Hematopoietic multipotent progenitor cell treated with erythropoietin and hydrocortisone succinate and interleukin-3 and kit ligand, for 4 days (in vitro differentiated cells): ENCODE measurements at places on chromosomes 11 and 22.

DNA sequence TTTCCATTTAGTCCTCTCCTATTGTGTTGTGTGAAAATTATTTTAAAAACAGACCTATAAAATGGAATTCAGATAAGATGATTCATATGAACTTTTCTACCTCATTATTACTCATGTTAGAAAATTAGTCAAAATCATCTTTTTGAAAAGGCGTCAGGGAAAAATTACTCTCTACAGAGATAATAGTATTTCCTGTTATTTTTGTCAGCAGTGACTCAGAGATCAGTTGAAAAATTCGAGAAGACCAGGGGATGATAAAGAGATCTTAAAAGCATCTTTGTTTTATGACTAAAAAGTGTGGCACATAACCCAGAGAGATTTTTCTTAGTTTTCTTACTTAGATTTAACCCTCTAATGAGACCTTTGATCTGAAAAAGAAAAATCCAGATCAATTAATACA, 157.9 kb upstream of the CARD18 start:
- no peak for DNase-seq

DNA sequence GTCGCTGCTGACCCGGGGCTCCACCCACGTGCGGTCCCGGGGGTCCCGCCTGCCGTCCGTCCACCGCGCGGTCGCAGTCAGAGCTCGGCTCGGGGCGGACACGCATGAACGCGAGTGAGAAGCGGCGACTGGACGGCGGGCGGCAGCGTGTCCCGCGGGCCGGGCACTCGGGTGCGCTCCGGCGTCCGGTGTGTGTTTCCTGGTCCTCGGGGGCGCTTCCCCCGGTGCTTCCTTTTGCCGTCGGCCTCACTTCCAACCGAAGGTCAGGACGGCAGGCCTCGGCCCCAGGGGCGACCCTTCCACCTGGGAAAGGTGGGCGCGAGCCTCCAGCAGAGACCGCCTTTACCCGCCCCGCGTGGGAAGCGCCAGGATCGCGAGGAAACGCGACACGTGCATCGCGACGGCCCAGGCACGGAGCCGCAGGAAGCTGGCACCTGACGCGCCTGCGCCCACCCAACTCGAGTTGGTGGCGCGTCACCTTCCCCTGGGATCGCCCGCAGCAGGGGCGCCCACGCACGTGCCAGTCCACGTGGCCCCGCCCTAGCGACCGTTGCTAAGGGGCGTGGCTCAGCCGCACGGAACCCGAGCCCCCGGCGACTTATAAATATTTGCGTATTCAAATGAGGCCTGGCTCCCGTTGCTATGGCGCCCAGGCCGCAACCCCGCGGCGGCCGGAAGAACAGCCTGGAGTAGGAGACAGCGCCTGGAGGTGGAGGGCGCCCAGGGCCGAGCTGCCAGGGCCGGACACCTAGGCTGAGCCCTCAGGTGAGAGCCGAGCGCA, at the start of gene LRRC56:
TSS of gene LRRC56 (plus strand) at position 687 of the 781 bp plus-strand sequence. CDS start 3,158 bp downstream, outside the sequence.
- DNase-seq = peak; percentile 95

DNA sequence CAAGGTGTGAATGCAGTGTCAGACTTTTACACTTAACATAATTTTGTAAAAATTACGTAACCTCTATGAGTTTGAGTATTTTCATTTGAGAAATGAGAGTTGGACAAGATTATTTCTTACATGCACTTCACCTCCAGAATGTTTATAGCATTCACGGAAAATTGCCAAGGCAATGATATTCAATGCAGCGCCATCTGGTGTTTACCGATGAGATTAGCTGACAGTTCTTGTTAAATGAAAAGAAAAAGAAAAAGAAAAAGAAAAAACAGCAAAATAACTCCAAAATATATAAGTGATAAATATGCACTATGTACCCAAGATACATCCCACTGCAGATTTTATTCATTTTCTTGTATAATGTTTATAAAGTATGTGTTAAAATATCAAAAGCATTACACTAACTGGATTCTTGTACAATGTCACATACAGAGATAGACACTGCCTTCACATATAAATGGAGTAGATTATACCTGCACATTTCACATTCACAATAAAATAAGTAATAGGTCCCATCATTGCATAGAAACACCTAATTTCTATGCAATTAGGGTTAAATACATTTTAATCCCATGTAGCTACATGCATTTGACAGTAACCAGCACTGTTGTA, 976.3 kb upstream of the FAT3 start:
- DNase-seq = peak; percentile 66

- DNase-seq = no peak
These were observed 304.6 kb downstream of the OPCML start for GRCh38 chr11:133227632-133228111.

GRCh38 chr11:279040-279965, 1.1 kb downstream of the NLRP6 start:
- DNase-seq = no peak

DNA sequence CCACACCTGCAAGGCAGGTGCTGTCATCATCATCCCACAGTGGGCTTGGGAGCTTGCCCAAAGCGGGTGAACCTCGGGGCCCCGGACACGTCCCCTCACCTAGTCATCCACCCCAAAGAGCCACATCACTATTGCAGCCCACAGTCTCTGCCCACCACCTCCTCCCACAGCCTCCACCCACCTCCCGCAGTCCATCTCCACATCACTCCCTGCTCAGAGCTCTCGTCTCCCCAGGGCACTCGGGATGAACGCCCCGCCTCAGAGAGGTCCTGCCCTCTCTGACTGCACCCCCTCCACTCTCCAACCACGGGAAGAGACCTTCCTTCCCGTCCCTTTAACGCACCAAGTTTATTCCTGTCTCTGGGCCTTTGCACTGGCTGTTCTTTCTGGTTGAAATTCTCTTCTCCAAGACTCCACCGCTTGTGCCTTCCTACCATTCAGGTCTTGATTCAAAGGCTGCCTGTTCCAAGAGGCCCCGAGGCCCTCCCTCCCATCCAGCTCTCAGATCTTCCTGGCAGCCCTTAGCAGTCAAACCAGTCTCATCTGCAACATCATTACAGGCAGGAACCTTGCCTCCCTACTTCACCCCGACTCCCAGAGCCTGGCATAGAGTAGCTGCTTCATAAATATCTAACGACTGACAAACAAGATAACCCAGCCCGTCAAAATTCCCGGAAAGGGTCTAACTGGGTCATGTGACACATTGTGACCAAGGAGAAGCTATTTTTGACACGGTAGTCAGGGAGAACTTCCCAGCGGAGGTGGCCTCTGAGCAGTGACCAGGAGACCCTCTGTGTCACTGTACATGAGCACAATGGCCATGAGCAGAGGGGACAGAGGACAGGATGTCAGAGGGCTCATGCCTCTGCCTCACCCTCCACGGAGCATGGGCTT, 11.1 kb downstream of the KCNJ4 start:
- DNase-seq = no peak

- DNase-seq = peak; percentile 2
These were observed 589.0 kb downstream of the OPCML start for GRCh38 chr11:132943357-132943705.

DNA sequence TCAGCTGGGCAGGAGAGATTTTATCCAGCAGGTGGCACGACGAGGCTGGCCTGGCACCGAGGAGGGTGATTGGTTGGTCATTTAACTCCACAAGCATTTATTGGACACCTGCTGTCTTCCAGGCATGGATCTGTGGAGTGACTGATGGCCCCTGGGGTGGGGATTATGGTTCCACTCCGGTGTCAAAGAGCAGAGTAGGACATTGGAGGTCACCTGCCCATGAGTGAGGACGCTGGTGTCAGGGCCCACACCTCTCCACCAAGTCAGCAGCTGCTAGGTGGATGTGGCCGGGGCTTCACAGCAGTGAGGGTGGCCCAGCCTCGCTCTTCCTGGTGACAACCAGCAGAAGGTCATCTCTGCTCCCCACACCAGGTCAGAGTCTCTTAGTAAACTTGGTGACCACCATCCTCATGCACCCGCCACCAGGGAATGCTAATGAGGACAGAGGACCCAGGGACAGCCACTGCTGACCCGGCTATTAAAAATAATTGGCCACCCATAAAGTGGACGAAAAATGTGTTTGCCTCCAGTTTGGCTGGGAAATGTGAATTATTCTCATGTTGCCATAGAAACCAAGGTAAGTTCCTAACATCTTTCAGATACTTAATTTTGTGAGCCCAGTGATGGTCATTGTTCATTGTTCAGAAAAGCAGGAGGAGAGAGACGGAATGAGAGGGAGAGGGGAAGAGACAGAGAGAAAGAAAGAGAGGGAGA, 428.7 kb downstream of the TBC1D22A start:
- DNase-seq = no peak

DNA sequence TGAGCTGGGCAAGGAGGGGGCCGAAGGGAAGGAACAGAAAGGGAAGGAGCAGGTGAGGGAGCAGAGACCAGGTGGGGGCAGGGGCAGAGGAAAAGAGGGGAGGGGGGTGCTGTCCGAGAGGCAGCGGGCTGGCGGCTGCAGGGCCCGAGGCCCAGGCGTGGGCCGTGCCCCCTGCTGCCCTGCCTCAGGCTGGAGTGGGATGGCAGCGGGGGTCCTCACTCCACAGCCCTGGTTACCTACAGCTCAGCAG, 2.3 kb downstream of the IGF2 start:
- no peak for DNase-seq

DNA sequence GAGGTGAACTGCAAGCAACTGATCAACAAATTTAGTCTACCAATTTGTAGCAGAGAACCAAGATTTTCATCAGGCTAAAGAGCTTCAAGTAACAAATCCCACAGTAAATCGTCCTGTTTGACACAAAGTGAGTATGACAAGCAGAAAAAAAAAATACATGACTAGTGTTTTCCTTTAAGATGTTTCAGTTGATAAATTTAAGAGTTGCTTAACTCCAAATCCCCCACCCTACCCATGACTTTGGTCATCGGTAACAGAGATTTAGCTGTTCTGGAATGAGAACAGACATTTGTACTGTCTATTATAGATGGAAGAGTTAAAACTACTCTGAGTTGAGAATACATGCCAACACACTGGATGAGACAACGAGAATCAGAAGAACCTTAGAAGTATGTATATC, 165.0 kb upstream of the MTMR2 start:
- DNase-seq = no peak

DNA sequence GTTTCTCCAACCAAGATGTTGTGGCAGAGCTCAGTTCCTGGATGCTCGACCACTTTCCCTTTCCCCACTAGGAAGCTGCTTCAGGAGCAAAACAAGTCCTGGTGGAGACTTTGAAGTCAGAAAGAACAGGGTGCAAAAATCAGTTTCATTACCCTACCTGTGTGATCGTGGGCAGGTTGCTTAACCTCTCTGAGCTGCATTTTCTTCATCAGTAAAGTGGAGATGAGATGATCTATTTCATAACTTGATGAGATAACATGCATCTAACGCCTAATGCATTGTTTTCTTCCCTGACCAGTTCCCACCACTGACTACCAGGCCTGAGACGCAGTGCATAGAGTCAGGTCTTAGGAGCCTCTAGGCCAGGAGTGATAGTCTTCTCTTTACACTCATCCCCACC, 470.0 kb downstream of the SOX6 start:
- no peak for DNase-seq

DNA sequence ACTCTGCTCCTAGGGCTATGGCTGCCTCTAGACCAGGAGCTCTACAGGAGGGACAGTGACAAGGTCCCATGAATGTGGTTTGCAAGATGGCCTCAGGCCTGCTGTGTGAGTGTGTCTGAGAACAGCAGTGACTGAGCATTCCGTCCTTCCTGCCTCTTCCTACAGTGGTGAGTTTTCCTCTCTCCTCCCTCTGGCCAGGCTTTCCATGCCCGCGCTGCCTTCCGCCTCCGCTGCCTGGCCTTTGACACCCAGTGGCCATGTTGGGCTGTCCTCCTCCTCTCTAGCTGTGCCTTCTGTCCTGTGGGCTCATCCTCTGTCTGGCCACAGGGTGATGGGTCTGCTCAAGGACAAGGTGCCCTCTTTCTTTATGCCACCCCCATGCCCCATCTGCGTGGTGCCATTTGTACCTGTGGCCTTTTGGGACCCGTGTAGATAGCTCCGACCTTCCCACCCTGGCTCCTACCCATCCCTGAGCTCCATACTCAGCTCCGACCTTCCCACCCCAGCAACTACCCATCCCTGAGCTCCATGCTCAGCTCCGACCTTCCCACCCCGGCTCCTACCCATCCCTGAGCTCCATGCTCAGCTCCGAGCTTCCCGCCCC, 970.4 kb downstream of the BRD1 start:
- DNase-seq = no peak

DNA sequence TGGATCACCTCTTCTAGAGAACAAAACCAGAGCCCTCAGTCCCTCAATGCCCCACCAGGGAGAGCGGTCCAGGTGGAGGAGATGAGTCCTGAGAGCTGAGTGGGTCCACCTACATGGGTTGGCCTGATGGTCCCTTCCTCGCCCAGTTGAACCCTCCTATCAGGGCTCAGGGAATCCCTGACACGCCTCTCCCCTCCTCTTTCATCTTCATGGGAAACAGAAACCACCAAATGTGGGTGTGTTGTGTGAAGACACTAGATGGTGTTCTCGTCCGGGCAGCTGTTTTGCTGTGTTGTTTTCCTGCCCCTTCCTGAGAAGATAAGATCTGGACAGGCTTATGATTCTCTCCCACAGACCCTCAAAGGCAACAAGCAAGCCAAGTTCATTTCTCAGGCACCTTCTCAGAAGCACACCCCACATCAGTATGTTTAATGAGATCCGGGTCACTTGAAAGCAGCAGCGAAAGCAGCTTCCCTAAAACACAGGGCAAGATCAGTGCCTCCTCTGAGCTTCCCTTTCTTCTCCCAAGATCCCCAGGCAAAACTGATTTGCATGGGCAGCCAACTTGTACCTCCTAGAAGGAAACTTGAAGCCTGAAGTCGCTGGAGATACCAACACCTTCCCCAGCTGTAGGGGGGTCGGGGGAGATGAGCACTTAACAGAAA, 35.3 kb upstream of the POU2AF1 start:
- peak; percentile 14 for DNase-seq

DNA sequence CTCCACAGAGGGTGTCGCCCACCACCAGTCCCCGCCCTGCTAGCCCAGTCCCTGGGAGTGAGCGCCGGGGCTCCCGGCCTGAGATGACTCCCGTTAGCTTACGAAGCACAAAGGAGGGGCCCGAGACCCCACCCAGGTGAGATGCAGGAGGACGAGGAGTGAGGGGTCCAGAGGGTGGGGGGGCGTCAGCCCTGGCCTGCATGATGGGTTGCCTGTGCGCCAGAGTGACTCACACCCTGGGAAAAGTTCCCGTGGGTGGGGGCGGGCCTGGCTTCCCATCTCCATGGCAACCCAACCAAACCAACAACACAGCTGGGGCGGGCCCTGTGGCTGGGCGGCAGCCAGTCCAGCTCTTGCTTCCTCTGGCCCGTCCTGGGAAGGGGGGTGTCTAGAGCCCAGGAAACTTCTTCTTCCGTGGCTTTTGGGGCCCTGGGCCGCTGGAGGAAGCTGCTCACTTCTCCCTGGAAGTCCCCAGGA, 4.5 kb downstream of the GAS2L1 start:
- DNase-seq = peak; percentile 90

DNA sequence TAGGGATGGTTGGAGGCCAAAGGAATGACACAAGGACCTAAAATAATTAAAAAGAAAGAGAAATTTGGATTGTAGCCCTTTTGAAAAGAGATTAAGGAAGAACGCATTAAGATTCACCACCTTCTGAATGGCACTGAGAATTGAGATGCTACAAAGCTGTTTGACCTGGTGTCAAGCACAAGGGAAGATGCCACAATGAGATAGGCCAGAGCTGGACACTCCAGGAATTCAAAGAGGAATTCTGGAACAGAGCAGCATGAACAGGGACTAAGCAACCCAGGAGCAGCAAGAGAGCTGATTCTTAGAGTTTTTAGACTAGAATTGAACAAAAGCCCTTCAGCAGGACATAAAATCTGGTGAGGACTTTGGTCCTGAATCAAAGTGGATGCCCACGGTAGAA, 11.6 kb upstream of the CECR2 start:
- no peak for DNase-seq
